ENCODE measurements at places on chromosomes 6 and 20.

GRCh38 chr20:14820771-14821170 is 483.4 kb upstream of the FLRT3 start:
- DNase-seq = no peak

DNA sequence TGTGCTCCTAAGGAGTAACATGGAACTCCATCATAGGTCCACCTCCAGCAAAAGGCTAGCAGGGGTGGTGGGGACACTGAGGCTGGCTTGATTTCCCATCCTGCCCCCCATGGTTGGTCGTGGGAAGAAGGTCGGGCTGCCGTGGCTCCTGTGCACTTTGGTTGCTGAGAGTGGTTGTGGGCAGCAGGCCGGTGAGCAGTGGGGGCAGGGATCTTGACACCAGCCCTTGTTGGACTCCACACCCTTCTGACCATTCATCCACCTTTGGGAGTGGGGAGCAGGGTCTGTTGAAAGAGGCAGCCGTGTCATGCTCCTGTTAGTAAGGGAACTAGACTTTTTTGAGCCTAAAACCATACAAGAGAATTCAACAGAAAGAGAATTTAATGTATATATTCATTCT is 175.2 kb downstream of the ARID1B start:
- no peak for DNase-seq

- no peak for DNase-seq
Observed at GRCh38 chr6:40249935-40250334, 315.7 kb upstream of the MOCS1 start.

GRCh38 chr6:1124885-1125284 is 187.0 kb upstream of the FOXQ1 start:
- DNase-seq = no peak

- DNase-seq = no peak
Observed at GRCh38 chr6:70270287-70271005, 32.4 kb downstream of the COL9A1 start.

GRCh38 chr6:23137611-23138010 is 568.2 kb downstream of the HDGFL1 start:
- DNase-seq = no peak

DNA sequence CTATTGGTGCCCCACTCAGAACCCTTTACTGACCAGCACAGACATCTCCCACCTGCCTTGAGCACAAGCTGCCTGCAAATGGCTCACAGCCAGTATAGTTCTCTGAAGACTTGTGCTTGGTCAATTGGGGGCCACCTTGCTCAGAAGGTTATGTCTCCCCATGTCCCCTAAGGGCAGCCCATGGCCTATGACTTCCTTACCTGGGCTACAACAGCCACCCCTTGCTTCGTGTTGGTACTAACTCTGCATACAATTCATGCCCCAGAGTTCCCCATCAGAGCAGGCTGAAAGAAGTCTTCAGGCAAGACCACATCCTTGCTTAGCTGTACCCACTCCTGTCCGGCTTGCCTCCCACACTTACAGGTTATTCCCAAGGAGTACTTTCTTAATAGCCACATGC is 57.4 kb downstream of the TOX2 start:
- no peak for DNase-seq

DNA sequence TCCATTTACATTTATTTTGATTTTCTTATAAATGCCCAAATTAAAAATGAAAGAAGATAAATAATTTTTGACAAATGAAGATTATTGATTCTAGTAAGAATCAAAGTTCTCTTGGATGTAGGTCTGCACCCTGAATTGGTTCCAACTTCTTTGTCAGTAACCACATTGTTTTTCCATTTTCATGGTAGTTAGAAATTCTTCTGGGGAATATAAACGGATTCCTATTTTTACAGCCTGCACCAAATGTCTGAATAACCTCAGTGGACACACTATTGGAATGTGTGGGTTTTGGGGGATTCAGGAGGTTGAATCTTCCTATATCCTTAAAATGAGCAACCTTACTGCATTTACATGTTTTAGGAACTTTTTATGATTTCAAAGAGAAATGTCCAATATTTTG is 1085.3 kb upstream of the MAP3K7 start:
- DNase-seq = no peak

DNA sequence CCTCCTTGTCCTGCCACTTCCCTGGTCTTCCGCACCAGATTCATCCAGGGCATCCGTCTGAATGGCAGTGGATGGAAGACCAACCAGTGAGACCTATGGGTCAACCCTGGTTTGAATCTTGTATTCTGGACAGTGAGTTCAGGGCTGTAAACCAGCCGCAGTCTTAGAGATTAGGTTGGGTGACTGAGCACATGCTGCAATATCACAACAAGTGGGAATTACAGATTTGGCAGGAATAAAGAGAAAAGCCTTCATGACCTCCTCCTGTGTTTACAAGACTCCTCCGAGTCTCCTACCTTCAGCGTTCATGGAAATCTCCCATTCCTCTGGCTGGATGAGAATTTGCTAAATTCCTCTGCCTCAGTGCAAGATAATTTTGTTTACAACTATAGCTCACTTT is 9.9 kb downstream of the ECI2 start:
- no peak for DNase-seq

GRCh38 chr6:149013586-149014344 is 266.9 kb downstream of the UST start:
- no peak for DNase-seq

- DNase-seq = no peak
Observed at GRCh38 chr6:42009844-42010184, 40.5 kb upstream of the TAF8 start.

DNA sequence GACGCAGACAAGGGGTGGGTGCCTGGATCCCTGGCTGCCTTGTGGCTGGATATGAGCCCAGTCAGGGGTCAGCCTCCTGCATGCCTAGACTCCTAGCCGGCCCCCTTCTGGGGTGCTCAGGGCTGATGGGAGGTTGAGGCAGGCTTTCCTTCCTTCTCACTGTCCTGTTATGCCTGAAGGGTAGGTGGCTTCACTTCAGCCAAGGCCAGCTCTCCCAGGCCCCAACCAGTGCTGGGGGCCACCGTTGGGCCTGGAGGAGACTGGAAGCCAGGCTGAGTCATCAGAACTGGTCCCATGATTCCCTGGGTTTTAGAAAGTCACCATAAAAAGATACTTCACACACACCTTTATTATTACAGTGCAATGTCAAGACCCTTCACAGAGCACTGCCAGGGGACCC is 2.9 kb upstream of the POU5F1 start:
- DNase-seq = no peak

DNA sequence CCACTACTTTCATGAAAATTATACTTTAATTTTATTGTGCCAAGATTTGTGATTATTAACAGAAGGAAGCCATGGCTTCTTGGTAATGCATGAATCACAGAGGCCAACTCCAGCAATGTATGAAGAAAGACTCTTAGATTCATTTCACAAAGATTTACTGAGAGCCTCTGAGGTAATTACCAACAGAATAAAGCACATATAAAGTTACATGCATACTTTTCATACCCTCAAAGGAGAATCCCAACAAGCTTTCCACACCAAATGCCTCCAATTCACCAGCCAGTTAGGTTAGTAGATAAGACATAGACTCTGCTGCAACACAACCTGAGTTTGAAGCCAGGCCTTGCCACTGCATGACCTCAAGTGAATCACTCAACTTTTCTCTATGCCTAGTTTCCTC is 41.9 kb downstream of the HBS1L start:
- no peak for DNase-seq

- no peak for DNase-seq
Observed at GRCh38 chr6:151413372-151414145, 22.2 kb upstream of the ZBTB2 start.

GRCh38 chr6:16481697-16482399 is 243.5 kb downstream of the GMPR start:
- DNase-seq = no peak

Measured in NCI-H1417 treated with DMSO at 0.1 percent for 48 hours (cell line).